ENCODE measurements at places on chromosomes 11 and 22.

GRCh38 chr11:16834384-16834783 lies 95.9 kb downstream of the C11orf58 start:
- no peak for DNase-seq

DNA sequence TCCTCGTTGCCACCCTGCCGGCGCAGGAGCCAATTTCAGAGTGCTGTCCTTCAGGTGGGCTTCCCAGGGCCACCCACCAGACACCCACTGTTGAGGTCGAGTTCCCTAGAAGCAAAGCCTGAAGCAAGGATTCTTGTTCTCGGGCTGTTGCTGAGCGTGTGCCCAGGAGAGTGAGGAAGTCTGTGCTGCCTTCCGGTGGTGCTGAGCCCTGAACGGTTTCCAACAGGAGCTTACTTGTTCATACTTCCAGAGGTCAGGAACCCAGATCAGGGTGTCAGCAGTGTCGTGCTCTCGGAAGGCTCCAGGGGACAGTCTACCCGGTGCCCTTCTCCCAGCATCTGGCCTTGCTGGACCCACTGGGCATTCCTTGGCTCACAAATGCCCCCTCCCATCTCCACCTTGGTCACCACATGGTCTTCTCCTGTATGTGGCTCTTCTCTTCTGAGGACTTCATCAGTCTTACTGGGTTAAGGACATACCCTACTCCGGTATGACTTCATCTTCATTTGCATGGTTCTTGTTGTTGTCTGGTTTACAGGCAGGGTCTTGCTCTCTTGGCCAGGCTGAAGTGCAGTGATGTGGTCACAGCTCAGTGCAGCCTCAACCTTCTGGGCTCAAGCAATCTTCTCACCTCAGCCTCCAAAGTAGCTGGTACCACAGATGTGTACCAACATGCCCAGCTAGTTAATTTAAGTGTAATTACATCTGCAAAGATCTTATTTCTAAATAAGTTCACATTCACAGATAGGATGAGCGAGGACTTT lies 11.2 kb downstream of the SLC25A1 start:
- no peak for DNase-seq

DNA sequence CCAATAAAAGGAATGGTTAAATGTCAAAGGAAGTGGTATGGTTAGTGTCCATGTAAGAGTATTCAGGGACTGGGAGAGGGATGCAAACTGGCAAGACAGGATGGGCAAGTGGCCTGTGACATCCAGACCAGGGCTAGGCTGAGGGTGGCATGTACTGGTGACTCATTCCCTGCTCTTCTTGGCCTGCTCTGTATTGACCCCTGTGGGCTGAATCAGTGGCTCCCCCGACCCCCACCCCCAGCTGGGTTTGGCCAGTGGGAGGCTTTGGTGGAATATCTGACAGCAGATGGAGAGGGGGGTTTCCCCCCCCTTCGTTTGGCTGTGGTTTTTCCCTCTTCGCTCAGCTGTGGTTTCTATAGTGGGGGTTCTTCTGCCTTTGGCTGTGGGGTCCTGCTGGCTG lies 87.7 kb downstream of the CSNK2A3 start:
- DNase-seq, result no peak

GRCh38 chr11:121841487-121842191 lies 274.4 kb downstream of the BLID start:
- DNase-seq, result no peak

GRCh38 chr22:47335460-47335859 lies 573.0 kb downstream of the TBC1D22A start:
- no peak for DNase-seq

- no peak for DNase-seq
Measured at GRCh38 chr11:35166369-35167360, 27.7 kb downstream of the CD44 start.

DNA sequence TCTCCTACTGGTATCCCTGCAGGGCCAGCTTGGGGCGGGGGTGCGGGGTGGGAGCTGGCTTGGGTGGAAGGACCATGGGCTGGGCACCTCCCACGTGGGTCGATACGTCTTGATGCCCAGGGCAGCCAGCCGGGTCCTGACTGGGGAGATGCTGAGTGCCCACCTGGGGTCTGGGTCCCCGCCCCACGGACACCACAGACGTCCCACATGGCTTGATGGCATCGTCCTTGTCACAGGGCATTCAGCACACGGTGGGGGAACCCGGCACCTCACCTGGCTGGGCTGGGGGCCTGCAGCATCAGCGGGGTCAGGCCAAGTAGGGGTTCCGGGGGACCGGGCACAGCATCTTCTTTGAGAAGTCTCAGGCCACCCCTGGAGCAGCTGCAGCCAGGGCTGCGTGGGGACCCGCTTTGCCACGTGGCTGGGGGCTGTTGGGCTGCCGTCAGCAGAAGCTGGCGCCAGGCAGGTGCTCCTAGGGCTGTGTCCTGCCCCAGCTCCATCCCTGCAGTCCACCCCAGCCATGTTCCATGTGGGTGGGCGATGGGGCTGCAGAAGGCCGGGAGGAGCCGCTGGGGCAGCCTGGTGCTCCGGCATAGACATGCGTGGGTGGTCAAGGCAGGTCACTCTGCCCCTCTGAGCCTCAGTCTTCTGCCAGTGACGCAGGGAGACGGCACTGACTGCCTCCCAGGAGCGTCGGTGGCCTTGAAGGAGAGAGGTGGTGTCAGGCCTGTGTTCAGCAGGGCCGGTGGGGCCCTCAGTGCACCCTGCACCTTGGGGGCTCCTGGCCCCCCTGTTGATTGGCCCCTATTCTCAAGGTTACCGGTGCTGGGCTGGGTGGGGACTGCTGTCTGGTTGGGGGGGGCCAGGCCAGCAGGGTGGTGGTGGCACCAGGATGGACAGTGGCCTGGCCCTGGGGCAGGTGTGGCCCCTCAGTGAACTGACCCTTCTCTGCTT lies 8.4 kb downstream of the SELENOO start:
- no peak for DNase-seq

- DNase-seq, result no peak
Measured at GRCh38 chr22:23403152-23403719, 176.9 kb downstream of the IGLL1 start.

DNA sequence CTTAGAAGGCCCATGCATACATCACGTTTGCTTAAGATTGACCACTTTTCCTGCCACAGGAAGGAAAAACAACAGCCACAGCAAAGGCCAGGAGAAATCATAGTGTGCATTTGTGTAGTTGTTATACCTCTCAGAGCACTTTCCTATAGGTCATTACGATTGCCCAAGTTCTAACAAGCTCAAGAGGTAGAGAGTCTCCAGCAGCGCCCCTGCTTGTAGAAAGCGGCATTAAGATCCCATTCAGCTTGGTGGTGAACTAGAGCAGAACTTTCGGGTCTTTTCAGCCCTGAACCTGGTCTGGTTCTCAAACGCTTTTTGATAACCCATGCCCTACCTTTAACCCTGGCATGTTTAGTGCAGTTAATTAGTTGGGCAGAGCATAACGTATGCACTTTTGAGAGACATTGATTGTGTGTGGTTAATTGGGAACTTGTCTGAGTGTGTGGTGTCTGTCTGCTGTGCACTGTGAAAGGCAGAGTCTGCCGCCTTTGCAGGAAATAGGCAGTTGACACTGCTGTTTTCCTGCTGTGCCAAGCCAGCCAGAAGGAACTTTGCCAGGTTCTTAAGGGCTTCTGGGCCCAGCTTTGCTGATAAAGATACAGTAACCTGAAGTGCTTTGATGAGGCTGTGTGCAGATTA lies 109.9 kb upstream of the CLMP start:
- DNase-seq, result no peak

GRCh38 chr11:96072592-96072991 lies 148.7 kb upstream of the MTMR2 start:
- no peak for DNase-seq

- no peak for DNase-seq
Measured at GRCh38 chr11:83318931-83319330, 32.8 kb upstream of the CCDC90B start.

- DNase-seq, result no peak
Measured at GRCh38 chr11:61697078-61697502, 16.9 kb downstream of the DAGLA start.

DNA sequence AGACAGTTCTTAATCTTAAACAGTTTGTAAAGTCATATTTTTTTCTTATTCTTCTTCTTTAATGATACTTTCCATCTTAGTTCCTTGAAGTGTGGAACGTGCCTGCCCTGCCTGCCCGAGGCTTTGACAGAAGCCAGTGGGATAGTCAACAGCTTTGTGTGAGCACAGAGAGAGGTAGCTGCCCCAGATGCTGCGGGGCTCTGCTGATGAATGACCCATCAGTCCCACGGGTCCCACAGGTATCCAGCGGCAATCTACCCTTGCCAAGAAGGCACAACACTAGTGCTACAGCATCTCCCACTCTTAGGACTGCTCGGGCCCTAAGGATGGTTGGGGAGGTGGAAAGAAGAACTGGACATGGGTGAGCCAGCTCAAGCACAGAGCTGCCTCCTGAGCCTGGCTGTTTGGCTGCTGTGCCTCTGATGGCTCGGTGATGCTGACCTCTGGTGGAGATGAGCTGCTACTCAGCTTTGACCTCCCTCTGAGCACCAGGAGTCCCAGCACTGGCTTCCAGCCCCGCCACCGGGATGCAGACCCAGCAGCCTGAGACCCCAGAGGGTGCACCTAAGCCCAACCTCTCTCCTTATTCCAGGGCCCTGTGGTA lies 11.8 kb upstream of the APLNR start:
- peak; percentile 2 for DNase-seq

DNA sequence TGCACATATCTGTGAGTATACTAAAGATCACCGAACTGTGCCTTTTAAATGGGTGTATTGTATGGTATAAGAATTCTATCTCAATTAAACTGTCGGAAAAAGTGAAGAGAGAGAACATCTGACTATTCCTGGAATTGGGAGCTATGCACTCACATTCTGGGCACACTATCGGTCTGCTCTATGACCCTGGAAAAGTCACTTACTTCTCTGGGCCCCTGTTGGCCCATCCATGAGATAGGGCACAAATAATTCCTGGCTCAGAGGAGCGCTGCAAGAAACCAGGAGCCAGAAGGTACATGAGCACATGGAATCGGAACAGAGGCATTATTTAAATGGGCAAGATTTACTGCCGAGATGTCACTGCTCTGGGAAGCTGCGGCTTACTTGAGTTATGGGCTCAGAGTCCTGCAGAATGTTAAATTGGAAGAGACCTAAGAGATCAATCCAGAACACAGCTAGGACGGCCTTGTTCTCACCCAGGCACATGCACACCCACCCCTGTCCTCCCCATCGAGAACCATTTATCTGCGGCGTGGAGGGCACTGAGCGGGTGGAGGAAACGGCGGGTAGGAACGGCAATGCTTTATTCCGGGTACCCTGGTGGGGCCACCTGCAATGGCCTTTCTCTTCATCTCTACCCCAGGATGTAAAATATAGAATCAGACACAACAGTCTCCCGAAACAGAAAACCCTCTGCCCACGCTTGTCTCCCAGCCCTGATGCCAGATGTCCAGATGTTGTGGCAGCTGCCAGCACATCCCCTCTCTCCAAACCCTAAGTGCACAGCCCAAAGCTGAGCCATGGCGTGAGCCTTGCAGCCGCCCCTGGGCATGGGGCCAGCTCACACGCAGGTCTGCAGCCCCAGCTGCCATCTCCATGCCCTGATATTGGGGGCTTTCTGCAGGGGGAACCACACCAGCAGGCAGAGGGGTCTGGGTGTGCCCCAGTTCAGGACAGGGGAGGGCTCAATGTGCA lies 142.4 kb downstream of the DSCAML1 start:
- DNase-seq, result no peak

GRCh38 chr22:17155941-17156340 lies 3.1 kb downstream of the HDHD5 start:
- no peak for DNase-seq

GRCh38 chr11:114776956-114777355 lies 98.6 kb downstream of the NXPE2 start:
- DNase-seq, result no peak

DNA sequence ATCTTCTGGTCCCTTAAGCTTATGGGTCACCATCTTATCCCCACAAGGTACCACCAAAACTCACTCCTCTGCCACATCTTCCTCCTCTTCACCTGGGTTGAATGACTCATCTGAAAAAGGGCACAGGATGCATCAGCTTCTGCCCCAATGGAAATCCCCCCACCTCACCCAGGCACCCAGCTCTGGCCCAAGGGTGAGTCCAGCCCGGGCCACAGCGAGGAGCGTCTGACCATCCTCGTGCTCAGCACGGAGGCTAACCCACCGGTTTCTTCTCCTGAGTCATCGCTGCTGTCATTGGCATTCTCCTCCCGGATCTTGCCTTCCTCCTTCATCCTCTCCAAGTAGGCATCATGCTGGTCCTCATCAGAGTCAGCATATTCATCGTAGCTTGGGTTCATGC lies 5.3 kb upstream of the TNKS1BP1 start:
- no peak for DNase-seq

DNA sequence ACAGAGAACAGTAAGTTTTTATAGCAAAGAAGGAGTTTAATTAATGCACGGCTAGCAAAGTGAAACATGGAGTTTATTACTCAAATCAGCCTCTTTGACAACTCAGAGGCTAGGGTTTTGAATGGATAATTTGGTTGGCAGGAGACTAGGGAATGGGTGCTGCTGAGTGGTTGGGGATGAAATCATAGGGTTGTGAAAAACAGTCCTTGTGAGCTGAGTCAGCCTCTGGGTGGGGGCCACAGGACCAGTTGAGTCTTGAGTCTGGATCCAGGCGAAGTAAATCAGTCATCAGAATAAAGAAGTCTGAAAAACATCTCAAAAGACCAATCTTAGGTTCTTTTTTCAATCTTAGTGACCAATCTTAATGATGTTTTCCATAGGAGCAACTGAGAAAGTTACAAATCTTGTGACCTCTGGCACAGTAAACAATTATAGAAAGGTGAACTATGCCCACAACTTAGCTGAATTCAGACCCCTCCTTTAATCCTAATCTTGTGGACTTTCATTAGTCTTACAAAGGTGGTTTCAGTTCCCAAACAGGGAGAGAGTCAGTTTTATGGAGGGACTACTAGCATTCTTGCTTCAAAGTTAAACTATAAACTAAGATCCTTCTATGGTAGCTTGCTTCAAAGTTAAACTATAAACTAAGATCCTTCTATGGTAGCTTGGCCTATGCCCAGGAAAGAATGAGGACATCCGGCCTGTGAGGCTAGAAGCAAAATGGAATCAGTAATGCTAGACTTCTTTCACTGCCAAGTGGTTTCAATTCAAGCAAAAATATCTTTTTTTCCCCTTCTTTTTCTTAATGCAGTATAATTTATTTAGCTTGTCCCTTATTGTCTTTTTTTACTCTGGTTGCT lies 84.5 kb downstream of the AASDHPPT start:
- DNase-seq, result no peak

- DNase-seq, result no peak
Measured at GRCh38 chr11:34395916-34396550, 38.2 kb upstream of the ABTB2 start.

- DNase-seq, result no peak
Measured at GRCh38 chr22:27867085-27867952, 51.7 kb downstream of the PITPNB start.

DNA sequence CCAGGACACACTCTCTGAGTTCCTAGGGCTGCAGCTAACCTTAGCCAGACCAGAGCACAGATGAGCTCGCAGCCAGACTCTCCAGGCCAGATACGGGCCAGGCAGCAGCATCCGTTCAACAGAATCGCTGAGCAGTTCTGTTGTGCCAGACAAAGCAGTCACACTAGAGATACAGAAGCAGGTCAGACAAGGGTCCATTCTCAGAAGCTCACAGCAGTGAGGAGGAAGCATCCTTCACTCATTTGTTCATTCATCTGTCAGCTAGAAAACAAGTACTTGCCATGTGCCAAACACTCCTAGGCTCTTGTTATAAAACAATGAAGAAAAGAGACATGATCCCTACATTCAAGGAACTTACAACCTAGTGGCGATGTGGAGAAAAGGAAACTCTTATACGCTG lies 2.6 kb downstream of the LMO2 start:
- no peak for DNase-seq
